ENCODE measurements at places on chromosomes 7 and 10.

GRCh38 chr10:69815104-69815503, 13.4 kb downstream of the COL13A1 start:
- DNase-seq = no peak

DNA sequence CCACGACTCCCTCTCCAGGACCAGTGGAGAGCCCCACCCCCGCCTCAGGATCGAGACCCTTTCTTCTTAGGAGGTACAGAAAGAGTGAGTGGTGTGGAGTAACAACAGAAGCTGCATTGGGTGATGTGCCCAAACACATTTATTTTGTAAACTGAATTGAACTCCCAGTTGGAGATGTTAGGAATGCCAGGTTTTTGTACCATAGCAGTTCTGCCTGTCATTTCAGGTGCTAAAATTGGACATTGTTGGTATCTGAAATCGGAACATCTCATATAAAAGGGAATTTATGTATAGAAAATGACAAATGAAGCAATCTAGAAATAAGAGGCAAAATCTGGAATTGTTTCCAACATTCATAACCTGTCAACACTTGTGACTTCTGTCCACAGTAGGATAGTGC, 74.7 kb downstream of the SHH start:
- no peak for DNase-seq

GRCh38 chr10:132468651-132469050, 68.9 kb upstream of the INPP5A start:
- DNase-seq = no peak

DNA sequence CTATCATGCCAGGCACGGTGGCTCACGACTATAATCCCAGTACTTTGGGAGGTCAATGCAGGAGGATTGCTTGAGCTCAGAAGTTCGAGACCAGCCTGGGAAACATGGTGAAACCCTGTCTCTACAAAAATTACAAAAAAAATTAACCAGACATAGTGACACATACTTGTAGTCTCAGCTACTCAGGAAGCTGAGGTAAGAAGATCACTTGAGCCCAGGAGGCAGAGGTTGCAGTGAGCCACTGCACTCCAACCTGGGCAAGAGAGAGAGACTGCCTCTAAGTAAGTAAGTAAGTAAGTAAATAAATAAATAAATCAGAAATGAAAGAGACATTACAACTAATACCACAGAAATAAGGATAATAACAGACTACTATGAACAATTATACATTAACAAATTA, 36.2 kb downstream of the PDLIM1 start:
- DNase-seq = no peak

GRCh38 chr10:44564361-44564760, 179.5 kb upstream of the CXCL12 start:
- DNase-seq = no peak

GRCh38 chr10:51227897-51228713, 153.8 kb downstream of the PRKG1 start:
- no peak for DNase-seq

- no peak for DNase-seq
Measured at GRCh38 chr10:72335394-72336258, 19.1 kb downstream of the DNAJB12 start.

DNA sequence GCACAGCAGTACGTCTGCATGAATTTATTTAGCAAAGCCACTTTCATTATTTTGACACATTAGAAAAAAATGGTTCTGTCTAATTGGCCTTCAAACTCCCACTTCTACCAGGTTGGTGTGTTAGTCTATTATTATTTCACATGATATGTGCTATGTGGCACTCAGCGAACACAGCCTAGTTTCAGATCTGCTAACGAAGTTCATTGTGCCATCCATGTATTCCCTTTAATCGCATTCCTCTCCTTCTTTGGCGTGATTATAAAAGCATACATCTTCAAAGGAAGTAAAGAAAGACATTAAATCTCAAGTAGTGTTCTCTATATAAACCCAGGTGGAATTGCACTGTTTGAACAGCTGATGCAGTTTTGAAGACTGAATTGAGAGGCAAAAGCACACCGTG, 96.4 kb upstream of the CACNA2D1 start:
- DNase-seq = no peak

DNA sequence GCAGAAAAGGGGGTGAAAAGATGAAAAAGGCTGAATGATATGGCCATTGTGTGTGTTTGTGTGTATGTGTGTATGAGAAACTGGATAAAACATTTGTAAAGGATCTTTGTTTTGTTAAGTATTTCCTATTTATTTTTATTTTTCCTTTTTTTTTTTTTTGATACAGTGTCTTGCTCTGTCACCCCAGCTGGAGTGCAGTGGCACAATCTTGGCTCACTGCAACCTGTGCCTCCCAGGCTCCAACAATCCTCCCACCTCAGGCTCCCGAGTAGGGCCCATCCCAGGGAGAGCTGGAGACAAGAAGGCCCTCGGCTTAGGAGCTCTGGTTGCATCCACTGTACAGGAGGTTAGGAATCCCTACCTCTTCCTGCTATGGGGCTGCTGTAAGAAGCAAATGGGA, 6.9 kb upstream of the CALML5 start:
- no peak for DNase-seq

DNA sequence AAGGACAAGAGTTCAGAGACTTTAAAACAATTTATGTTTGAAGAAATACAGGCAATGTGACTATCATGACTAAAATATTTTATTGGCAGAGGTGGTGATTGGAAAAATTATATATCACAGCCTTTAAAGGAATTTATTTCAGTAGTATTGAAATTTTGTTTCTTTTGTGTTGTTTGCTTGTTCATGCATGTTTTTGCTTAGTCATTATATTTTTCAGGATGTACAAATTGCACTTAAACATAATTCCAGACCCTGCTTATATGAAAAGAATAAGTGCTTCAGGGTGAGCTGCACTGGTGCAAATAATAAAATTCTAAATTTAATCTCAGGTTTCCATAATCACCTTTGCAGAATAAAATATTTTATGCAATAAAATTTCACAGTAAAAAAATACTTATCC, 283.3 kb downstream of the PPP1R3A start:
- DNase-seq = no peak

DNA sequence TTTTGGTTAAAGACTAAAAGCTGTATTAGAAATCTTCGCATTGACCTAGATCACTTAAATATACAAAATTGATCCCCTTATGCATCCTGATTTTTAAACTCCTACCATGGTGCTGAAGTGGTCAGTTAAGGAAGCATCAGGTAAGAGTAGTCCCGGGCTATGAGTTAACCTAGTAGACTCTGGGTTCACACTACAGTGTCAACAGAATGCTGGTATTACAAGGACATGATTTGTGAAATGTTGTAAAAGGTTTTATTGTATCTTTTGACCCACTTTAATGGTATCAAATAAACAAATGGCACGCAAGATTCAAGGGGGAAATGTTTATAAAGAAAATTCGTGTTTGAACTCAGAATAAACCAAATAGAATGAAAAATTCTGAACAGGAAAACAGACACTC, 36.8 kb downstream of the RTKN2 start:
- no peak for DNase-seq

DNA sequence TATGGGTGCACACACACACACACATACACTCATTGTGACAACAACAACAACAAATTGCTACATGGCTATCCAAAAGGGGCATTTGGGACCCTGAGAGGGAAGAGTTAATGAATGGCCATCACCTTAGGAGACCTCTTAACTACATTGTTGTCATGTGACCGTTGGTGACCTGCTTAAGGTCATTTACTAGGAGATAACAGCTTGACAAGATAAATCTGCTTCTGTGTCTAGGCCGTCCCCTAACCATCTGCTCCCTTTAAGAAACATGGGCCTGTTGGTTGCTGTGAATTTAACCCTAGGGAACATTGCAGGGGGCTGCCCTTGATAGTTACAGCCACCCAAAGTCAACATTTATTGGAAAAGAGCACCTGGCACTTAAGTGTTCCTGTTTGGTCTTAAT, 29.7 kb downstream of the C1QL3 start:
- no peak for DNase-seq

DNA sequence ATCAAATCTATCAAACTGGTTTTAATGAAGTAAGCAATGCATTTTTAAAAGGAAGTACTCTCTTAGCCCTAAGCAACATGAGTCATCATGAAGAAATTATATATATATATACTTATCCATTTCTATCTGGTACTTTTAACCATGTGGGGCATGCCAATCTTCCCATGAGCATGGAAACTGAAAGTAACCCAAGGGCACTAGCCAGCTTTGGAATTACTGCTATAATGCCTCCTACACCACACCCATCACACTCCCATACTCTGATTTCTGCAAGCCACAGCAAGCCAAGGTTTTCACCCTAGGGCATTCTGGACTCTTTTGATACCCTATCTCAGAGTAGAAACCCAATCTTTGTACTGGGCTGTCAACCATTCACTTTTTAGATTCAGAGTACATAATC, 204.6 kb downstream of the IMMP2L start:
- DNase-seq = no peak

DNA sequence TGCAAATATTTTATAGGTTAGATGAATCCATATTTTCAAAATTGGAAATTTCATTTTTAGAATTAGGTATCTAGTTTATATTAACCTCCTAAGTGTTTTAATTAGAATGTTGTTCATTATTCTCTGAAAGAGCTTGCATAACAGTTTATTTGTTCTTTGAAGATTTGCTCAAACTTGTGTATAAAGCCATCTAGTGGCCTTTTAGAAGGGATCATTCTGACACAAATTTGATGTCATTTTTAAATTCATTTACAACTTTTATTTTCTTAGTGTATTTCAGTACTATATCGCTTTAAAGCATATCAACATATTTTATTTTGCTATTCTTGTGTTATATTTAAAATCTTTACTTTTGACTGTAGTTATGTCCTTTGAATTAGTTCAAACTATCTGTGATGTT, 527.0 kb upstream of the NRG3 start:
- no peak for DNase-seq

- DNase-seq = no peak
Measured at GRCh38 chr7:151089893-151090730, 3.8 kb downstream of the AGAP3 start.

GRCh38 chr7:134703241-134703594, 56.6 kb downstream of the BPGM start:
- DNase-seq = no peak

- no peak for DNase-seq
Measured at GRCh38 chr10:126518218-126519080, 130.2 kb upstream of the ADAM12 start.

GRCh38 chr7:27705200-27705594, 34.8 kb upstream of the TAX1BP1 start:
- no peak for DNase-seq
